ENCODE measurements at places on chromosomes 1 and 21.

- DNase-seq: no peak
Observed at GRCh38 chr1:178516110-178516509, 3.2 kb downstream of the TEX35 start.

DNA sequence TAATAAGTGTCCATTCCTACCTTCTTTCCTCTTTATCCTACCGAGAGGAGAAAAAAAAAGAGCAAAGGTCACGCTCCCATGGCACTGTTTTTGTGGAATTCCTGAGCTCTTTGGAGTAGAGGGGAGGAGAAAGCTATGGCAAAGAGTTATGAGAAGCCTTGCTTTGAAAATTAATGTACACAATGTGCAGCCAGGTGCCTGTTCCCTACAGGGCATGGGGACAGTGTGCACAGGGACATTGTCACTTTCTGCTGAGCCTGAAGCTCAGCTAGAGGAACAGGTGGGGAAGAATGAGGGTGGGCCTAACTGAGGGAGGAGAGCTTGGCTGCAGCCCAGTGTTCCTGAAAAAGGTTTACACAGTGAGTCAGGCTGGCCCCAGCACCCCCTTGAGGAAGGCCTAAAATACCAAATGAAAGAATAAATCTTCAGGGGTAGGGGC, 66.1 kb downstream of the PLXNA2 start:
- no peak for DNase-seq

GRCh38 chr1:211420389-211420788, 71.6 kb downstream of the RD3 start:
- no peak for DNase-seq

DNA sequence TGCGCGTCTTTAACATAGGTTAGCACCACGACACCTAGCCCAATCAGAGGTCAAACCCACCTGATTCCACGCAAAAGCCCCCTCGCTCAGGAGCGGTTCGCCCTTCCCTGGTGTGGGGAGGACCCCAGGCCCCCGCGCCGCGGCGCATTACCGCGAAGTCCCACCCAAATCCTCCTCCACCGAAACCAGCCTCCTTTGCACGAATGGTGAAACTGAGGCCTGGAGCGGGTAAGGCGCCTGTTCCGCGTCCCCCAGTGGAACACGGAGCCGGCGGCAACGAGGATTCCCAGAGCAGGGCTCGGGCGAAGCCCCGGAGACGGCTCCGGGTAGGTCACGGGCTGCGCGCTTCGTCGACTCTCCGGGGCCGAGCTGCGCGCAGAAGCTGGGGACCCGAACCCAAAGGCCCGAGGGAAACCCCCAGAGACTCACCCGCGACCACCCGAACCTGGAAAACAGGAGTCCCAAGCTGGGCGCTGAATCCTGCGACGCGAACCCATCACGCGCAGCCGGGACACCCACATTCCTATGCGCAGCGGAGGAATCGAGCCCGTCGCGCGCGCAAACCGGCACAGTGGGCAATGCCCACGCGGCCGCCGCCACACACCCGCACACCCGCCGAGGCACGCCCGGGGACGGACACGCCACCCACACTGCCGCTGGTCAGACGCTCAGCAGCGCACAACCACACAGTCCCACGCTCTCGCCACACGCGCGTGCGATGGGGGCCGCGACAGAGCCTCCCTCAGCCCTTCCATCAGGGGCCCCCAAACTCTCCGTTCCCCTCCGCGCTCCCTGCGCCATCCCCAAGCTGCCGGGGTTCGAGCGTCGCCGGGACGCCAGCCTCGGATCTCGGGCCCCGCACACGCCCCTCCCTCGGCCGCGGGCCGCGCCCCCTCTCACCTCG, 507 bp downstream of the GLIS1 start:
- DNase-seq: no peak

GRCh38 chr1:235831148-235831547, 35.6 kb downstream of the LYST start:
- no peak for DNase-seq

DNA sequence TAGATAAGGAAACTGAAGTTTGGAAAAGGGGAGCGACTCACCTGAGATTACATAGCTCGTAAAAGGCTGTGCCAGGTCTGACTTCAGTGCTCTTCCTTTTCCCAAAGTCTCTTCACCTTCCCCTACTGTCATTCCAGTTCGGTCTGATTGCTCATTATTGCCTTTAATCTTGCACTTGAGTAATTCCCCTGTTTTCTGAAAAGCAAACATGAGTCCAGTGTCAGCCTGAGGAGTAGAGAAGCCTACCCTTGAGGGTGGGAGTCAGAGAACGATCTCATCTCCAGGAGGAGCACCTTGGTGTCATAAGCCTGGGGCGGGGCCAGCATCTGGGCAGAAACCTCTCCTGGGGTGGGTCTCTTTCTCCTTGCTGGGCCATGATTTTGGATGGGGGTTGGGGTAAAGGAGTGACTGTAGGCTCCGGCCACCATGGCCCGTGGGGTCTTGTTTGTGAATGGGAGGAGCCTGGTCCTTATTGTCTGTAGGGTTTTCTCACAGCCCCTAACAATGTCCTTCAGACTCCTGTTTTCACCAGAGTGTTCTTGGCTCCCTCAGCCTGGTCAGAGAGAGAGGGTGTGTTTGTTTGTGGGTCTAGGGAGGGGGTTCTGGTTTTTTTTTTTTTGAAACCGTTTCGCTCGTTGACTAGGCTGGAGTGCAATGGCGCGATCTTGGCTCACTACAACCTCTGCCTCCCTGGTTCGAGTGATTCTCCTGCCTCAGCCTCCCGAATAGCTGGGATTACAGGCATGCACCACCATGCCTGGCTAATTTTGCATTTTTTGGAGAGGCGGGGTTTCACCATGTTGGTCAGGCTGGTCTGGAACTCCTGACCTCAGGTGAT, 6.0 kb downstream of the VANGL2 start:
- DNase-seq: no peak

GRCh38 chr1:195828325-195828724, 779.9 kb downstream of the KCNT2 start:
- DNase-seq: no peak

- no peak for DNase-seq
Observed at GRCh38 chr1:196546272-196547111, 61.7 kb downstream of the KCNT2 start.

GRCh38 chr1:85289207-85289847, 12.9 kb upstream of the BCL10 start:
- DNase-seq: no peak

- DNase-seq: no peak
Observed at GRCh38 chr1:81513796-81514354, 286.9 kb upstream of the ADGRL2 start.

DNA sequence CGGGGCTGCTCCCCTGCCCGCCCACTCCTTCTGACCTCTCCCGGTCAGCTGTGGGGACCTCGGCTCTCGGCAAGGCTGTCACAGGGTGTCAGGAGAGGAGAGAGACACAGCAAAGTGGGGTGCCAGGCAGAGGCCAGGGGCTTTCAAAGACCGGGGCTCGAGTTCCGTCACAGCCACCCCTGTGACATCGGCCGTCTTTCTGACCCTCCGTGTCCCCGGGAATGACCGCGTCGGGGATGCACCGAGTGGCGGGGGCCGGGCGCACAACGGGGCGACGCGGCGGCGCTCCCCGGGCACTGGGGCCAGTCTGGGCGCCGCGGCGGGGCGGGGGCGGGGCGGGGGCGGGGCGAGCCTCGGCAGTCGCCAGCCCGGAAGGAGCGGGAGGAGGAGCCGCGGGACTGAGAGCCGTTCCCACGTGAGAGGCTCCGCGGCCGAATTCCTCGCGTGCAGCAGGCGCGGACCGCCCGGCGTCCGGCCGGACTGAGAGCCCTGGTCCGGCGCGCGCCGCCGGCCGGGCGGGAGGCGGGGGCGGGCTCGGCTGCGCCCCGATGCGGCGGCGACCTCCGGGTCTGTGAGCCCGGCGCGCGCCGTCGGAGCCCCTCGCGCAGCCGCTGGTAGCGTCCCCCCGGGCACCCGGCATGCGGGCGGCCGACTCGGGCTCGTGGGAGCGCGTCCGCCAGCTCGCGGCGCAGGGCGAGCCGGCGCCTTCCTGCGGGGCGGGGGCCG, 229.7 kb upstream of the TMEM51 start:
- DNase-seq: no peak

- DNase-seq: no peak
Observed at GRCh38 chr1:219374636-219375035, 201.0 kb downstream of the LYPLAL1 start.

DNA sequence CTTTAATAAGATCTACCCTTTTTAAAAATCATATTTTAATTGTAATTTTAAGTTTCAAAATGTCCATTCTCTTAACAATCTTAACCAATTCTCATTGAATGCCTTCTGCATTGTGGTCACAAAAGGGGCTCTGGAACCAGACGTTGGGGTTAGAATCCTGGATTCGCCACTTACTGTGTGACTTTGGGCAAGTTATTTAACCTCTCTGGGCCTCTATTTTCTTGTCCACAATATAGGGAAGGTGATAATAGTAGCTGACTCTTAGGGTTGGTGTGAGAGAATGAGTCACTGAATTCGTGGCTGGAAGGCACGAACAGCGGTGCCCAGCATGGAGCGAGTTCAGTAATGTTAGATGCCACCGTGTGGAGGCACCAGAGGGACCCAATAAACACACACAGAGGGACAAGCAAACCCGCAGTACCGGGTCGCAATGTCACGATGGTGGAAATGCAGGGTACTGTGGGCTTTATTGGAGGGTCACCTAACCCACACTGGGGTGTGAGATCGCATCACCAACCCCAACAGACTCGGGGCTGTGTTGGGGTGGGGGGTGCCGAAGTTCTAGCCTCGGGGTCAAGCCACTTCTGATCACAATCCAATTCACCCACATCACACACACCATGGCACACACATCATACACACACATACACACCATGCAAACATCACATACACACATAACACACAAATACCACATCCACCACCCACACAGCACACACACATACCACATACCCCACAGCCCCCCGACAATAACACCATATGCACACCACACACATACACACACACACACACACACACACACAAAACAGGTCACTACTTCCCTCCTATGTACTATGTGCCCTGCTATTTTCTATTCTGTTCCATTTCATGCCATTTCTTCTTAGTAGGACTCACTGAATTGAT, 27.0 kb upstream of the IFNAR2 start:
- DNase-seq: peak; percentile 46

- no peak for DNase-seq
Observed at GRCh38 chr1:68144856-68145255, 87.5 kb downstream of the WLS start.

GRCh38 chr1:173863224-173864161, 4.3 kb downstream of the GAS5 start:
- no peak for DNase-seq

GRCh38 chr1:78318011-78318410, 172.8 kb upstream of the PTGFR start:
- DNase-seq: no peak

DNA sequence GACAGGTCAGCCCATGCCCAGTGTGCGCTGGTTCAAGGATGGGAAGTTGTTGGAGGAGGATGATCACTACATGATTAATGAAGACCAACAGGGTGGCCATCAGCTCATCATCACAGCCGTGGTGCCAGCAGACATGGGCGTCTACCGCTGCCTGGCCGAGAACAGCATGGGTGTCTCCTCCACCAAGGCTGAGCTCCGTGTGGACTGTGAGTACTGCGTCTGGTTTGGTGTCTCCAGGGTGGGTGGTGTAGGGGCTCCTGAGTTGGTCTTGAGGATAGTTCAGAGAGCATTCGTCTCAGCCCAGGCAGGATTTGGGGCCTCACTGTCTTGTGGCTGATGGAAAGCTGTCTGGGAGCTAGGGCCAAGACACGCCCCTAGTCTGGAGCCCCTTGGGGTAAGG, 83.2 kb downstream of the TRIM11 start:
- DNase-seq: no peak

DNA sequence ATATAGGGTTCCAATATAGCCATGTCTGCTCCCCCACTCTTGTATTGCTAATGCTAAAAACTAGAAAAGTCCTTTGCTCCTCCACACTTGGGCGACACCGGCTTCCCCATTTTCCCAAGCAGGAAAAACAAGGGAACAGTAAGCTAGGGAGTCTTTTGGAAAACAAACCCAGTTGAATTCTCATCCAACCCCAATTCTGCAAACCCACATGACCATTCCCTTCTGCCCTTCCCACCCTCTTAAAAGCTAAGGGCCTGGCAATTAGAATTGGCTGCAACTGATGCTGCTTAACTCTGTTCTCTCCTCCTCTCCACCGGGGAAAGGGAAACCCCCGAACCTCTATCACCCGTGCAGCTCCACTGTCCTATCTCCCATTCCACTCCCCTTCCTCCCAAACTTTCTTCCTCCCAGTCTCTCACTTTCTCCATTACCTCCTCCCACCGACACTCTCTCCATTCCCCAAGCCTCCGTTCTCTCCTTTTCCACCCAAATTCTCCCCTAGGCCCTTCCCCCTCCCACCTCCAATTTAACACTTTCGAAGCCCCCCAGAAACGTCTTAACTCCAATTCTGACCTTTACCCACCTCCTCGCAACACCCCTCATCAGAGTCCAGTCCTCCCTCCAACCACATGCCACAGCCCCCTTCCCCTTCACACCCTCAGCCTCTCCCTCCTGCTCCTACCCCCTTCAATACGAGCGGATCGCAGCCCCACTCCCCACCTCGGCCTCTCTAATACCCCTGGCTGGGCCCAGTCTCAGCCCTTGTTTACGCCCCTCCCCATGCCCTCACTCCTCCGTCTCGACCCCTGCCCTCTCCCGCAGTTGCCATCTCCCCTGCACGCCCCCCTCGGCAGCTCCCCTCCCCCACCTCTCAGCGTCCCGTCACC, 701 bp downstream of the DEDD start:
- DNase-seq: peak; percentile 63

DNA sequence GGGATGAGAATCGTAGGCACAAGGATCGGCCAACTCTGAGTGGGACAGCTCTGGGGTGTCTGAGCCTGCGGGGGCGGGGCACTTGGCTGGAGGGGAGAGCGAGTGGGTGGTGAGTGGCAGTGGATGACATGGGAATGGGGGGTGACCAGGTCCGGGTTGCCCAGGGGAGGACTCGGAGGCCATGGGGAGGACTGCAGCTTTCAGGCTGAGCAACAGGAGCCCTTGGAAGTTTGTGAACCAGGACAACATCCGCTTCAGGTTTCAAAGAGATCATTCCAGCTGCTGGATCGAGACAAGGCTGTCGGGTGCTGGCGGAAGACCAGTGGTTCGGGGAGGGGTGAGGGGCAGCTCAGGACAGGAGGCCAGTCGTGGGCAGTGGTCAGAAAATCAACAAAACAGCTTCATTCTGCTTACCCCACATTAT, 124.4 kb upstream of the IRF2BP2 start:
- no peak for DNase-seq

DNA sequence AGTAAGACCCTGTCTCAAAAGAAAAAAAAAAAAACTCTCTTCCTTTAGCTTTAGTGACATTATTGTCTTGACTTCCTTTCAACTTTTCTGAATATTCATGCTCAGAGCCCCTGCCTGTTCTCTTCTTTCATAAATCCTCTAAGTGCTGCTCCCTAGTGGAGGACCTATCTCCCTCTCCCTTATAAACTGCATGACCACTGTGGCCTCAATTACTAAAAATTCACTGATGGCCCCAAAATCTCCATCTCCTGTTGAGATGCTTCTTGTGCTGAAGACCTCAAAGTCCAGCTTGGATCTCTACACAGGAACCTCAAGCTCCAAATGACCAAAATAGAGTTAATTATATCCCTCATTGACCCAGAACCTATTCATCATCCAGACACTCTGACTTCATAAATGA, 7.8 kb downstream of the ITLN1 start:
- DNase-seq: no peak

- DNase-seq: no peak
Observed at GRCh38 chr1:204758601-204759000, 73.1 kb upstream of the LRRN2 start.

GRCh38 chr1:214470132-214470531, 81.3 kb downstream of the PTPN14 start:
- no peak for DNase-seq

GRCh38 chr1:46646844-46647243, 21.3 kb downstream of the ATPAF1 start:
- no peak for DNase-seq

Data from stimulated activated effector memory CD8-positive, alpha-beta T cell treated with anti-CD3 and anti-CD28 coated beads, Interleukin-12 subunit alpha, Interleukin-12 subunit beta, amount 100 ng/mL, for 72 hours (primary cell).